ENCODE measurements at places on chromosomes 2 and 18.

- DNase-seq = no peak
These were observed 7.9 kb downstream of the SS18 start for GRCh38 chr18:26082475-26082874.

- no peak for DNase-seq
These were observed 42.9 kb upstream of the MYO1B start for GRCh38 chr2:191202209-191202721.

GRCh38 chr18:54205959-54206358 is 18.5 kb downstream of the MBD2 start:
- DNase-seq = no peak

- peak; percentile 94 for DNase-seq
These were observed at the start of gene ZNF24 for GRCh38 chr18:35343936-35344735. Gene ZNF24, minus strand, starts transcription at chr18:35344420. Its CDS starts 3,770 bp downstream, at chr18:35340650.

GRCh38 chr18:199214-199613 is 40.9 kb downstream of the USP14 start:
- no peak for DNase-seq

DNA sequence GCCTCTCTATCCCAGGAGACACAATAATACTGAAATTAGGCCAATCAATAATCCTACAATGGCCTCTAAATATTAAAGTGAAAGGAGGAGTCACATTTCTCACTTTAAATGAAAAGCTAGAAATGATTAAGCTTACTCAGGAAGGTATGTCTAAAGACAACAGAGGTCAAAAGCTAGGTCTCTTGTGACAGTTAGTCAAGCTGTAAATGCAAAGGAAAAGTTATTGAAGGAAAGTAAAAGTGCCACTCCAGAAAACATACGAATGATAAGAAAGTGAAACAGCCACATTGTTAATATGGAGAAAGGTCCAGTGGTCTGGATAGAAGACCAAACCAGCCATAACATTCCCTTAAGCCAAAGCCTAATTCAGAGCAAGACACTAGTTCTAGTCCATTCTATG is 9.5 kb downstream of the SESTD1 start:
- DNase-seq = no peak

DNA sequence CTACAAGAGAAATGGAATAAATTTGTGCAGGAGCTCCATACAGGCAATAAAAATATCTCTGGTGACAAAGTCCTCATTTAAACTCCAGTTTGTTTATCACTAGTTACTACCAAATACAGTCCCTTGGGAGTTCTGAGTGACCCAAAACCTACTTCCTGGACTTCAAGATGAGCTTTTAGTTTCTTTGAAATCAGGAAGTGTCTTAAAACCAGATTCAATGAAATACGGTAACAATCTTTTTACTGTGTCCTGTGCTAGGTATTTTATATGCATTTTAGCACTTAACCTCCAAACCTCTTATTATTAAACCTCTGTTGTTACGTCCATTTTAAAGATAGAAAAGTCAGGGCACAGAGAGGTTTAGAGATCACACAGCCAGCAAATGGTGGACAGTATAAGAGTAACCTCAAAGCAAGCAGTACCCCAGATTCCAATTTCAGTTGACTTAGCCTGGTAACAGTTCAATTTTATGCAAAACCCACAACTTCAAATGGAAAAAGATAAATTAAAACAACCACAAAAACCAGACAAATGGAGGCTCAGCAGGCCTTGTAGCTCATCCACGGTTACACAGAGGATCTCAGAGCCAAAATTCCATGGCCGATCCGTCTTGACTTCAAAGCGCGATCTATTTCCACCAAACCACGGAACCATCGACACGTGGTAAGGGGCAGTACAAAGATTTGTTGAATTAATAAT is 1.3 kb upstream of the KCMF1 start:
- DNase-seq = no peak

Measured in hippocampal formation (tissue), 2 donors.